ENCODE measurements at places on chromosomes 11 and 22. TPM values are rescaled to one million over a fixed set of nuclear protein-coding genes. Genes with fewer than 3 reads are reported as not detected.
A peak's percentile ranks its signal among the peaks of the same experiment; 100 is the strongest.

GRCh38 chr11:20457934-20458680, 70.6 kb downstream of the PRMT3 start:
- no peak overlapping the region for H3K27ac ChIP-seq
- DNase-seq = no peak
- H3K4me1 ChIP-seq = peaks cover 13% of the 10 kb centered on the region
- peaks cover 7% of the 10 kb centered on the region for H3K36me3 ChIP-seq
- H3K4me3 ChIP-seq = no peak overlapping the region

DNA sequence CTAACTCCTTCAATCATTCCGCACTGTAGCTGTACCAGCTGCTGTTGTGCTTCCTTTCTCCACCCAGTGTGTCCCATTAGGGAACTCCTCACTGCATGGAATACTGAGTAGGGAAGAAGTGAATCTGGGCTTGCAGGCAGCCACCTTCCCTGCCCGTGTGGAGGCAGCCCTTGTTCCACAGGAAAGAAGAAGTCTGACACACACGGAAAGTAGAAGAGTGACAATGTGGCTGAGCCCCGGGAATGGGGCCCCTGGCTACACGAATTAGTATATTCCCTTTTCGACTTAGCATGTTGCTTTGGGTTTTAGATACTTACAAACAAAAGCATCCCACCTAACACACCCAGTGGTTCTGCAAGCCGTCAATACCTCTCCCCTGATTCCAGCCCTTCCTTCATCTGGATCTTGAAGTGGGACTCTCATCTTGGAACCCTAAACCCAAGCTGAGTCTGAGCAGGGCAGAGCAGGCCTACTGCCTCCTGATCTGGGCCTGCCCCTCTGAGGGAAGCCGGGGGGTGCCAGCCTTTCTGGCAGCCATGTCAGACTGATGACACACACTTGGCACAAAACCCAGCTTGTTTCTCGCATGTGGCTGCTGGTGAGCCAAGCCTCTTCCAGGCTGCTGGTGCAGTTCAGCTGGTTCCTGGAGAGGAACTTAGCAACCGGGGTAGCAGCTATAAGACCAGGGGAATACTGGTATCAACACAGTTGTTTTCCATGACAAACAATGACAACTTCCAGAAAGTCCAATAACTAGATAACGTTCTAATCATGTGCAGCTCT, 71.6 kb downstream of the C11orf58 start:
- H3K4me3 ChIP-seq = no peak overlapping the region
- peak overlapping the region; percentile 33 for H3K27ac ChIP-seq
- peaks cover 59% of the 10 kb centered on the region for H3K4me1 ChIP-seq
- H3K27me3 ChIP-seq = no peaks in the 10 kb centered on the region
- peak; percentile 69 for DNase-seq

DNA sequence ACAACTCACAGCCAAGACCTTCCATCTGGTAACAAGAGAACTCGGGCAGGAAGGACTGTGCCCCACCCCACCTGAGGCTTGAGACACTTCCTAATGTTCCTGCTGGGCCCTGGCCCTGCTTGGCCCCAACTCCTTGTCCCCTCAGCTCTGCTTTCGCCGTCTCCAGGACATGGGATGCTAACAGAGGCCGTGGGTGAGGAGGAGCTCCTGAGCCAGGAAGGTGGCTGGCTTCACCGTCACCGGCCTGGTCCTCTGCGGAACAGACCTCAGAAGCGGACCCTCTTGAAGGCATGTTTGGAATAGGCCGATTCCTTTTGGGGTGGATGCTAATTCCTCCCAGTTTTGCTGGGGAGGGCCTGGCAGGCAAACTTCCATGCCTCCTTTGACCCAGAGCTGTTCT, 154.3 kb downstream of the CACNA1I start:
- no peak for DNase-seq
- no peak overlapping the region for H3K4me3 ChIP-seq
- no peaks in the 10 kb centered on the region for H3K4me1 ChIP-seq
- H3K27me3 ChIP-seq = peaks cover 4% of the 10 kb centered on the region
- H3K27ac ChIP-seq = no peak overlapping the region
- H3K36me3 ChIP-seq = no peaks in the 10 kb centered on the region

The ABCC8 gene
- 4.2 TPM for total RNA-seq

The RHOG gene
- total RNA-seq = 20.1 TPM

DNA sequence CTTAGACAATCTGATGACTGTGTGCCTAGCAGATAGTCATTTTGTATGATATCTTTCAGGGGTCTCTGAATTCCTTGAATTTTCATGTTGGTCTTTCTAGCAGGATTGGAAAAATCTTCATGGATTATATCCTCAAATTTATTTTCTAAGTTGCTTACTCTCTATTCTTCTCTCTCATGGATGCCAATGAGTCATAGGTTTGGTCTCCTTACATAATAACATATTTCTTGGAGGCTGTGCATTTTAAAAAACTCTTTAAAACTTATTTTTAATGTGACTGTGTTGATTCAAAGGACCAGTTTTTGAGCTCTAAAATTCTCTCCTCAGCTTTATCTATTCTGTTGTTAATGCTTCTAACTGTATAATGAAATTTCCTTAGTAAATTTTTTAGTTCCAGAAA, 198.7 kb downstream of the AASDHPPT start:
- H3K27ac ChIP-seq = no peak overlapping the region
- H3K4me1 ChIP-seq = no peaks in the 10 kb centered on the region
- no peaks in the 10 kb centered on the region for H3K27me3 ChIP-seq
- no peak for DNase-seq
- H3K36me3 ChIP-seq = no peaks in the 10 kb centered on the region
- no peak overlapping the region for H3K4me3 ChIP-seq

All from right atrium auricular region (tissue), 2 donors.